ENCODE measurements at places on chromosomes 16 and 17.

GRCh38 chr17:82257473-82257872, 16.0 kb downstream of the CSNK1D start:
- DNase-seq, result no peak

- DNase-seq, result peak; percentile 77
Measured at GRCh38 chr16:2148714-2149629, 547 bp downstream of the RAB26 start.

GRCh38 chr16:54236773-54237172, 49.8 kb downstream of the IRX3 start:
- no peak for DNase-seq

DNA sequence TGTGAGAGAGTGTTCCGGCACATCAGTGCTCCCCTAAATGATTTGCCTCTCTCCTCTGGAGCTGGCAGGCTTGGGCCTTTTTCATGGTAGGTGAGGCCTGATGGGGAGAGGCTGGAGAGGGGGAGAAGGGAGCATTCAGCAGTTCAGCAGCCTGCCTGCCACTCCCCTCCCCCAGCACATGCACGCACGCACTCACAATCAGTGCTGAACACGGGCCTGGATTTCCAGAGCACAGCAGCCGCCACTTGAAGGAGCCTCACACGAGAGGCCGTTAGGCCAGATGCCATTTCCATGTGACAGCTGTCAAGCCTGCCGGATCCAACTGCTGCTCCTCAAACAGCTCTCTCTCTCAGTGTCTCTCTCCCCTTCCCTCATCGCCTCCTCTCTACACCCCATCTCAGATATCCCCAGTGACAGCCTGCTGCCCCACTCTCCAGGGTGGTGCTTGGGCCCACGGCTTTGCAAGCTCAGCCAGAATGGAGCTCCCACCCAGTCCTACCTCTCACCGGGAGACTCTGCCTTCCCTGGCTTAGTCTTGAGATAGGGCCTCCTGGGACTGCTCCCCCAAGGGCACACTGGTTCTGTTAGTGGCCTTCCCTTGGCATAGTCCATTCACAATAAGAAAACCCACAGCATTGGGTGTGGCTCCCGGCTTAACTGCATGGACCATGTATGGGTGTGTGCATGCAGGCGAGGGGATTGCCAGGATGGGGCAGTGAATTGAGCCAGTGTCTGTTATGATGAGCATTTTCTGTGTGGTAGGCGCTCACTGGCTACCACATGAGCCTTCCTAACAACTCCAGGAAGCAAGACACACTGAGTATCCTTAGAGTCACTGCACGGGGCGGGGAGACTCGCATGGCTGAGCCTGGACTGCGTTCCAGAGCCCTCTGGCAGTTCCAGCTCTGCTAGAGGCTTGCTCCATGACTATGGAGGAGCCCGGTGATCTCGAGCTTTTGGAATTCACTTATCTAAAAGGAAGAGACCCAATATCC, 226.2 kb downstream of the CCDC182 start:
- peak; percentile 90 for DNase-seq

GRCh38 chr17:19729900-19730299, 13.5 kb upstream of the SLC47A2 start:
- no peak for DNase-seq

DNA sequence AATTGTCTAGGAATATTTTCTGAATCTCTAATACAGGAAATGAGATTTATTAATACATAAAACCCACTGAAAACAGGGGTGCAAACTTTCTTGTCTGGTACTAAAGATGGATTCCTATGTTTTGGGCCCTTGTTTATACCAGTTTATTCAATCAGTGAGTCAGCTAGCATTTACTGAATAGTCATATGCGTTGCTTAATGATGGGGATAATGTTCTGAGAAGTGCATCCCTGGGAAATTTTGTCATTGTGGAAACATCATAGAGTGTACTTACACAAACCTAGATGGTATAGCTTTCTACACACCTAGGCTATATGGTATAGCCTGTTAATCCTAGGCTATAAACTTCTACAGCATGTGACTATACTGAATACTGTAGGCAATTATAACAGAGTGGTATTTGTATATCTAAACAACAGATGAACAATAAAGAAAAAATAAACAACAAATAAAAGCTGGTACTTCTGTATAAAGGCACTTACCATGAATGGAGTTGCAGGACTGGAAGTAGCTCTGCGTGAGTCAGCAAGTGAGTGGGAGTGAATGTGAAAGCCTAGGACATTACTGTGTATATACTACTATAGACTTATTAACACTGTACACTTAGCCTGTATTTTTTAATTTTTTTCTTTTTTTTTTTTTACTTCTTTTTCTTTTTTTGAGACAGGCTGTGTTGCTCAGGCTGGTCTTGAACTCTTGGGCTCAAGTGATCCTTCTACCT, 63.7 kb downstream of the SIAH1 start:
- no peak for DNase-seq

- peak; percentile 49 for DNase-seq
Measured at GRCh38 chr16:54242199-54242598, 44.4 kb downstream of the IRX3 start.

GRCh38 chr16:89426736-89427530, 63.4 kb downstream of the ANKRD11 start:
- DNase-seq, result no peak

- DNase-seq, result no peak
Measured at GRCh38 chr17:8922928-8923327, 42.6 kb downstream of the PIK3R5 start.

- no peak for DNase-seq
Measured at GRCh38 chr17:8155231-8155995, 3.2 kb upstream of the PER1 start.

DNA sequence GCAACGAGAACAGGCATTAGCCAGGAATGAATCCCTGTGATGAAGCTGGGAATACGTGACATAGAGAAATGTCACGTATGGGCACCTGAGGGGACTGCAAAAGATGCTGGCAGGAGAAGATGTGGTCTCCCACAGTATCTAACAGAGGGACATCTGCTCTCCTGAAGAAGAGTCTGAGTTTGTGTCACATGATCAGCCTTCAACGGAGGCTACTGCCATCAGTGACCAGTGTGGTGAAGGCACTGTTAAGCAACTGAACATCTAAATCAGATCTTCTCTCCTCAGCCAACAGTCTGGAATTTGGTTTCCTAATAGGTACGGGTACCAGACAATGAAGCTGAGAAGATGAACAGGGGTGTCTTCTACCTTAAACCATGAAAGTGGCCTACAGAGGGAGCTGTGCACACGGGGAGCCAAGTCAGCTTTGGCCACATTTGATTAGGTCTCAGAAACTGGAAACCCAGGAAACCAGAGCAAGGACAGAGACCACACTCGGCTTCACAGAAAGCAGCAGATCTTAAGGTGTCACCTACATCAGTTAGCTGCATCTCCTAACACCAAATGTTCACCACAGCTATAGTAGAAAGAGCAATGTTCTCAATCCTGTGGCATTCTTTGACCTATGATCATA, 41.8 kb downstream of the BRD7 start:
- peak; percentile 73 for DNase-seq

Measured in DMS53 (cell line).